Activated naive CD4-positive, alpha-beta T cell treated with anti-CD3 and anti-CD28 coated beads, Interleukin-2, amount 50 U/mL, for 72 hours (primary cell): ENCODE measurements at places on chromosomes 5 and 9. TPM values are rescaled to one million over a fixed set of nuclear protein-coding genes. Genes with fewer than 3 reads are reported as not detected.

The ACO1 gene
- 16.7 TPM for total RNA-seq

The PDE6A gene
- not detected for total RNA-seq

The NR6A1 gene
- 0.84 TPM for total RNA-seq

The TMEM252 gene
- not detected for total RNA-seq

- DNase-seq = no peak
Observed at GRCh38 chr5:135010502-135011354, 23.3 kb downstream of the PITX1 start.

GRCh38 chr5:38595132-38595745 lies 38.8 kb upstream of the LIFR start:
- DNase-seq = no peak

DNA sequence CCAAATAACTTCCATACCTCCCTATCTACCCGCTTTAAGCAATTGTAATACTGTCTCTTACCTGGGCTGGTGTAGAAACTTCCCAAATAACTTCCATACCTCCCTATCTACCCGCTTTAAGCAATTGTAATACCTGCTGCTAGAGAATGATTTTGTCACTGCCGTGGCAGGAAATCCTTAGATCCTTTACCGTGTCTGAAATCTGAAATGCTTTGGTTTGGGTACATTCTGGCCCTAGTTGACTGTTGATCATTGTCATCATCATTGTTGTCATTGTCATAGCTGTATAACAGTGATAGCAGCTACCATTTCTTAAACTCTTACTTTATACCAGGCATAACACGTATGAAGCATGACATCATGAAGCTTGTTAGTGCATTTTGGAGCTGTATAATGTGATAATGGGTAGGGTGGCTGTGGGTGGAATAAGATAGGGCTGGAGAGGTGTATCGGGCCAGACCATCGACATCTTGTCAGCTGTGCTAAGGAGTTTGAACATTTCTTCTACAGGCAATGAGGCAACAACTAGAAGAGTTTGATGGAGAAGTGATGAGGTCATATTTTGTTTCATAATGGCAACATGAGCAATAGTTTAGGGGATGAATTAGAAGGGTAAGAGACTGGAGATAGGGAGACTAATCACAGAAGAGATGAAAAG lies 15.7 kb downstream of the PIP5K1B start:
- DNase-seq = no peak

DNA sequence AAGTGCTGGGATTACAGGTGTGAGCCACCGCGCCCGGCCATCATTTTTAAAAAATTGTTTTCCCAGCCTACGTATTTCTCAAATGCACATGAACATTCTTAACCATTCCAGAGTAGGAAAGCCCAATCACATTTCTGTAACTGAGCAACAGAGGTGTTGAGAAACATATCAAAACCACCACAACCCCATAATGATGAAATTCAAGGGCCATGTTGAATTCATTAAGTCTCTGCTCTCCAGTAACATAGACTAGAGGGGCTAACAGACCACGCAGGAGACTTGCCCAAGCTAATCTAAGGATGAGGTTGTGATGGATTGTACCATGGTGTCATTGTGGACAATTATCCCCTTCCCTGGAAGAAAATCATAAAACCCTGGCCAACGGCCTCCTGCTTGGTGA lies 52.9 kb downstream of the MYO10 start:
- DNase-seq = no peak

- DNase-seq = no peak
Observed at GRCh38 chr9:72476100-72476499, 45.3 kb upstream of the TMC1 start.

DNA sequence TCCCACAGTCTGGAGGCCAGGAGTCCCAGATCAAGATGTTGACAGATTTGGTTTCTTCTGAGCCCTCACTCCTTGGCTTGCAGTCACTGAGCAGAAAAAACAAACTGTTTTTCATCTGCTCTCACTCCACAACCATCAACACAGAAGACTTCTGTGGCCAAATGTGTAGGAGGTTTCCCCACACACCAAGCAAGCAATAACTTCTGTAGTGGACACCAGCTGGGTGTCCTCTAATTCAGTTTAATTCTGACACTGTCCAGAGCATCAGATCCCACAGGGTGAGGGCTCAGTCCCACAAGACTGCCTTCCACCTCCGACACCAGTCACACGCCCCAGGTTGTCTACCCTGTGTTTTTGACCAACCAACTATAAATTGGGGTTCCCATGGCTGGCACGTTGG lies 209.9 kb downstream of the AOPEP start:
- DNase-seq = no peak

DNA sequence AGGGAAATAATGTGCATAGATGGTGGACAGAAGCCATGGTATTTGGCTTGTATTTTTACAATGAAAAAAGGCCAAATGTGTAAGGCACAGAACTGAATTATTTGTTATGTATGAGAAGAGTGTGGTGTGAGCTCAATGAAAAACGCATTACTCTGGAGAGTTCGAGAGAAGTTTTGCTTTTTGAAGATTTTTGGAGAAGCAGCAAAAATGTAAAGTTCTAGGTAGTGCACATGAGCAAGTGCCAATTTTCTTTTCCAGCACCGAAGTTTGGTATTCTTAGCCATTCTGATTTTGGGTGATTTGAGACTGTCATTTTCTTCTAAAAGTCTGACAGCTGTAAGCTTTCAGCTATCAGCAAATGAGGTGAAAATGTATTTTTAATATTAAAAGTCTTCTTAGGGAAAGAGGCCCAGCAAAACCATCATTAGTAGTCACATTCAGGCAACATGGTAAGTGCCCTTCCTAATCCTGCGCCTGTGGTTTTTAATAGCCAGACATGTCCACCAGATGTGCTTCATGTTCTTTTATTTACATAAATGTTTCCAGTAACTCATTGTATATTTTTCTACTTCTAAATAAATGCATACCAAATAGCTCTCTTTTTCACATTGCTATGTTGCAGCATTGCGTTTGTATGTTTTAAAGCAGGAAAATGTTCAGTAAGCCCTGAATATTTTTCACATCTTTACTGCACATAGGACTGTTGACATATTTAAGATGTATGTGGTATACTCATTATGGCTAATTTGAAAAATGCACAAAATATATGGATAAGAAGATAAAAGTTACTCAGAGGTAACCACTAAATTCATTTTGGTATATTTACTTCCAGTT lies 50.4 kb downstream of the RASGRF2 start:
- no peak for DNase-seq

DNA sequence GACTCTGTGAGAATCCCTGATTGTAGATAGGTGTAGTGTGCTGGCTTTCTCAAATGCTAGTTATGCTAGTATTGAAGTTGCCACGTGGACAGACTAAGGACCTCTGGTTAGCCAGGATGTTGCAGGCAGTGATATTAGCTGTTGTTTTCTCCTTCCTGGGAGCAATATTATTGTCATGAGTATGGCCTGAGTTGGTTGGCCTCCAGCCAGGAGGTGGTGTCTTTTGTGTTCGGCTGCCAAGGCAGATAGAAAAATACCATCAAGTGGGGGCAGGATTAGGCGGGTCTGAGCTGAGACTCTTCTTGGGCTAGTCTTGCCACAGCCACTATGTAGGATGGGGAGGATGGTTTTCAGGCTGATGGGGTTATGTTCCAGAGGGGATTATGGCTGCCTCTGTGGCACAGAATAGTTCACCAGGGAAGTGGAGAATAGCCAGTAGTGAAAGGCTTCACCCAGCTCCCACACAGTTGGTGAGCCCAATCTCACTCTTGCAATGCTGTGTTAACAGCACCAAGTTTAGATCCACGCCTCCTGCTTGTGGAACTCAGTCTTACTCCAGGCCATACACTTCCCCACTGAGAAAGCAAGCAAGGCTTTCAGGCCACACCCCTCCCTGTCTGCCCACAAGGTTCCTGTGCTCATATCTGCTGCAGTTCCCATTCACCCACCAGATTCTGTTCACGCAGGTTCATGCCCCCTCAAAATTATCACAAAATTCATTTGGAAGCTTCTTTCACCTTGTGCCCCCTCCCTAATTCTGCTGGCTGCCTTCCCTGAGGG lies 31.2 kb downstream of the GHR start:
- no peak for DNase-seq

DNA sequence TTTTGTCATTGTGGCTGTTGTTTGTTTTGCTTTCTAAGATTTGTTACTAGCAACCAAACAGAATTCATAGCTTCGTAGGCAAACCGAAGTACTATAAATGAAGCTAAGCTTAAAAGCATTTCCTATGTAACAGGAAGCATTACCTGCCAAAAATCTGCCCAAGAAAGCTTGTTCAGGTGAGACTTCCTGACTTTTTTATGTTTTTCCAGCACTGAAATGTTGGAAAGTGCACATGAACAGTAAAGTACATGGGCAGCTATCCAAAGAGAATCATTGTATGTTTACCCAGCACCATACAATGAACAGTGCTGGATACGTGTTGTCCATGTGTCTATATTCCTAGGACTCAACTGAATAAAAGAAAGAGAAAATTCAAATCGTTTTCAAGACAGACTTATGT lies 247.1 kb downstream of the NFIB start:
- no peak for DNase-seq

DNA sequence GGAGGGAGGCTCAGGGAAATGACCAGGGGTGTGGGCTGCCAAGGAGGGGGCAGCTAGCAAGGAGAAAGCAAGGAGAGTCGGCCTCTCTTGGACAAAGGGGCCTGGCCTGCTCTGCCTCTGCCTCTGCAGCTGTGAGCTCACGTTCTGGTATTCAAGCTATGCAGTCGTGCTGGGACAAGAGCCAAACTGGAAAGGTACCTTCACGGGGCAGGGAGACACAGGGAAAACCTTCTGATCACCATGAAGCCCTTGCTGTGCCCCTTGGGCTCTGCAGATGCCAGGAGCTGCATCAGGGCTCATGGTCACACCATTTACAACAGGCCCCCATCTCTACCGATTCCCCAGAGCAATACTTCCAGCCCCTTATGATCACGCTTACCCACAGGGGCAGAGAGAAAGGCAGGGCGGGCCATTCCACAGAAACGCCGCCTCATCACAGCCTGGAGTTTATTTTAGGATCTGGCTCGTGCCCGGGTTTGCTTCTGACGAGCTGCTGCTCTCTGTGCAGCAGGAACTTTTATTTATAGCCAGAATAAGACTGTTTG lies 63.2 kb downstream of the PRRT1B start:
- DNase-seq = no peak

DNA sequence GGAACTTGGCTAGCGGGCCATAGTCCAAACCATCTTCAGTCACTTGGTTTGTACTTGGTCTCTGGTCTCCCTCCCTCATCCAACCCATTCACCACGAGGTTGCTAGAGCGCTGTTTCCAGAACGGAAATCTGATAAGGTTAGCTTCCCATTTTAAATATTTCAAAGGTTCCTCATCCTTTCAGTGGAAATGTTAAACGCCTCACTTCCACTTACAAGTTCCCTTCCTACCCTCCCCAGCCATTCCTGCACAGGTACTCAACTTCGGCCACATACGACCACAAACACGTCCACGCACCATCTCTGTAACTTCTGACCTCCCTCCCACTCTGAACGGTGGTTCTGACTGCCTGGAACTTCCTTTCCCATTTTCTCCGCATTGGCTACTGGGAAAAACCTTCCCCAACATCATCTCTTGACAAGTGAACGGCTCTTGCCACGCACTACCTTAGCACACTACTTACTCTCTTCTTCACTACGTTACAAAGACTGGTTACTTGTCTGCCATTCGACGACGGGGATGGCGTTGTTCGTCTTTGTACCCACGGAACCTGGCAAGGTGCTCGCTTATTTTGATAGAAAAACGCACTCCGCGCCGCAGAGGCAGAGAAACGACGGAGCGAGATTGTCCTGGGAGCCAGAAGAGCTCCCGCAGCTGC lies 629 bp downstream of the CCNH start:
- DNase-seq = no peak

- DNase-seq = no peak
Observed at GRCh38 chr5:104096451-104096850, 533.9 kb upstream of the NUDT12 start.
